Activated T-helper 9 cell treated with anti-CD3 and anti-CD28 coated beads, Interleukin-2, amount 50 U/mL, for 16 hours (primary cell): ENCODE measurements at places on chromosomes 6 and 20.
A peak's percentile ranks its signal among the peaks of the same experiment; 100 is the strongest.

- DNase-seq = no peak
Observed at GRCh38 chr6:41759905-41760579, 12.8 kb upstream of the PGC start.

DNA sequence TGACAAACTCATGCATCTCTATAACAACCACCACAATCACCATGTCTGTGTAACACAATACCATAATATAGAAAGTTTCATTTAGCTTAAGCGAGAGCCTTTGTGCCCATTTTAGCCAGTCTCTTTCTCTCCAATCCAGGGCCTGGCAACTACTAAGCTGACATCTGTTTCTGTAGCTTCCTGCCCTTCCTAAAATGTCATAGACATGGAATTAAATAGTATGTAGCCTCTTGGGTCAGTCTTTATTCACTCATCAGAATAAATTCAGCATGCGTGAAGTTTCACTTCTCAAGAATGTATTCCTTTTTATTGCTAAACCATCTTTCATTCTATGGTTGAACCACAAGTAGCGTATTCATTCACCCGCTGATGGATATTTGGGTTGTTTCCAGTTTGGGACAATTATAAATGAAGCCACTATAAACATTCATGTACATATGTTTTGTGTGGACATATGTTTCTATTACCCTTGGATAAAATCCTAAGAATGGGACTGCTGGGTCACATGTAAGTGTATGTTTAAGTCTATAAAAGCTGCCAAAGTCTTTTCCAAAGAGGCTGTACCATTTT lies 1.7 kb upstream of the TREM2 start:
- no peak for DNase-seq

GRCh38 chr6:3788408-3789017 lies 37.0 kb upstream of the PXDC1 start:
- no peak for DNase-seq

DNA sequence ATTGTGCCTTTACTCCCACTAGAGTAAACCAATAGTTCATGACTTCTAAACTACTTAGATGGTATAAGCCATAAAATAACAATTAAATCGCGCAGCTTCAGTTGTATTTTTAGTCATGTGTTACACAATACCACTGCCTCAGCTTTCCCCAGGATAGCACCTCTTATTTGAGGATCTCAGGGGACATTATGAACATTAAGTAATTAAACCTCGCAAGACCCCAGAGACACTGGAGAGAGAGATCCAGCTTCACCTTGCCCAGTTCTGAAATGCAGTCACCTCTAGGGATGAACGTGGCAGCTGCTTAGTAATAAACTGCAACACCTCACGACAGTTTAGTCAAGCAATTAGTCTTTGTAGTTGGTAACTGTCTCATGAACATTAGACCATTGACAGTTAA lies 87.1 kb downstream of the CFAP61 start:
- no peak for DNase-seq

- peak; percentile 12 for DNase-seq
Observed at GRCh38 chr20:36093025-36093803, 61.3 kb upstream of the EPB41L1 start.

DNA sequence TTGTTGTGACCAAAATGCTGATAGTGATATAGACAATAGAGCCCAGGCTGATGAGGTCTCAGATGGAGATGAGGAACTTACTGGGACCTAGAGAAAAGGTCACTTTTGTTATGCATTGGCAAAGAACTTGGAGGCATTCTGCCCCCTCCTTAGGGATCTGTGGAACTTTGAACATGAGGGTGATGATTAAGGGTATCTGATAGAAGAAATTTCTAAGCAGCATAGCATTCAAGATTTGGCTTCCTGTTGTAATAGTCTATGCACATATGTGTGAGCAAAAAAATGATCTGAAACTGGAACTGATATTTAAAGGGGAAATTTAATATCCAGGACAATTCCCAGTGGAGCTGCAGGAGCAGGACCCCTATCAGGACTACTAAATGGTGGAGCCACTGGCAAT lies 17.1 kb downstream of the HLA-A start:
- no peak for DNase-seq

- no peak for DNase-seq
Observed at GRCh38 chr6:12813321-12813720, 96.8 kb downstream of the PHACTR1 start.

- DNase-seq = no peak
Observed at GRCh38 chr20:40967700-40968099, 60.9 kb upstream of the TOP1 start.

- no peak for DNase-seq
Observed at GRCh38 chr6:111267764-111268333, 180.5 kb downstream of the SLC16A10 start.
